ENCODE measurements at places on chromosomes 3 and 15. TPM values are rescaled to one million over a fixed set of nuclear protein-coding genes. Genes with fewer than 3 reads are reported as not detected.

The C3orf38 gene
- total RNA-seq = 20.7 TPM

The PGBD4 gene
- total RNA-seq = 1.0 TPM

The CTXN2 gene
- total RNA-seq = not detected

The SLC22A14 gene
- total RNA-seq = not detected

The PTPRG gene
- total RNA-seq = 159 TPM

The HTR3E gene
- not detected for total RNA-seq

The SERINC4 gene
- not detected for total RNA-seq

The CACNA2D3 gene
- 3.1 TPM for total RNA-seq

The TRPM1 gene
- not detected for total RNA-seq

The SYNM gene
- total RNA-seq = 26.7 TPM

The CPNE4 gene
- not detected for total RNA-seq

Data from subcutaneous adipose tissue (tissue), 4 donors.